ENCODE measurements at places on chromosomes 6 and 20.

DNA sequence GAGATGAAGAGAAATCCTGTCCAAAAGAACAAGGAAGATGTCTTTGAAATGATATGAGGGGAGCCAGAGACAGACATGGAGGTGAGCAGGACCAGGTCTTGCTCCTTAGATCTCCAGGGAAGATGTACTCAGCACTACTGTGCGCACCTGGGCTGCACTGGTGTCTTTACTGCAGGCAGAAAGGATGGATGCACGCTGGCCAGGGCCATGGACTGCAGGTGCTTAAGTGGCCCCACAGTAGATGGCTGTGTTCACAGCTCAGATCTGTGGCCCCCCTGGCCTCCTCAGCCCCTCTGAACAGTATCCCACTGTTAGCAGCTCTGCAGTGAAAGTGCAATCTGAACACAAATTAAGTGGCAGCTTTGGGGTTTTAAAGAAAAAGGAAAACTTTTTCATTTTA, 343.0 kb downstream of the NRN1 start:
- no peak for DNase-seq

DNA sequence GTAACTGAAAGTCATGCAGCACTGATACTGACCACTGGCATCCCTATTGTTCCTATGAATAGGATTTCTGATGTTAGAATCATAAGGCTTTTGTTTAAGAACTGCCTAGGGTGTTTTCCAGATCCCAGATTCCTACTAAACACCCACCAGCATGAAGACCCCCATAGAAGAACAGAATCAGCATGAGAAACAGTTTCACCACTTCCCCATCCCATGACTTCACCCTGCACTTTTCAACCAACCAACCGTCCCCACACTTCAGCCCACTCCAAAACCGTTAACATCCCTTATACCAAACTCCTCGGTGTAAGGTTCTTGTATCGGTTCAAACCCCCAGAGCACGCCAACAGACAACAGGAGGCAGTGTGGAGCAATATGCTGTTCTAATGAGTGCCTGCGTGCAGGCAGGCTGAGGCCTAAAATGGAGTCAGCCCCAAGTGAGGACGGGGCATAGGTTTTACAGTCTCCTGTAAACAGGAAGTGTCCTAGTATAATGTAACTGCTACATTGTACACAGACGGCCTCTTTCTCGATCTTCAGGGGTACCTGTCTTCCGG, 11.4 kb upstream of the SSTR4 start:
- no peak for DNase-seq

DNA sequence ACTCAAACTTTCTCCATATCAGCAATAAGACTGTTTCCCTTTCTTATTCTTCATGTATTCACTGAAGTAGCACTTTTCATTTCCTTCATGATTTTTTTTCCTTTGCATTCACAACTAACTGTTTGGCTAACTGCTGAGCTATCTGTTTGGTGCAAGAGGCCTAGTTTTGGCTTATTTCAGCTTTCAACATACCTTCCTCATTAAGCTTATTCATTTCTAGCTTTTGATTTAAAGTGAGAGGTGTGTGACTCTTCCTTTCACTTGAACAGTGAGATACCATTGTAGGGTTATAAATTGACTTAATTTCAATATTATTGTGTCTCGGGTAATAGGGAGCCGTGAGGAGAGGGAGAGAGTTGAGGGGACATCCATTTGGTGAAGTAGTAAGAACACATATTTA, 262.0 kb upstream of the PREP start:
- DNase-seq = no peak

GRCh38 chr6:35356391-35356790, 14.0 kb downstream of the PPARD start:
- DNase-seq = no peak

DNA sequence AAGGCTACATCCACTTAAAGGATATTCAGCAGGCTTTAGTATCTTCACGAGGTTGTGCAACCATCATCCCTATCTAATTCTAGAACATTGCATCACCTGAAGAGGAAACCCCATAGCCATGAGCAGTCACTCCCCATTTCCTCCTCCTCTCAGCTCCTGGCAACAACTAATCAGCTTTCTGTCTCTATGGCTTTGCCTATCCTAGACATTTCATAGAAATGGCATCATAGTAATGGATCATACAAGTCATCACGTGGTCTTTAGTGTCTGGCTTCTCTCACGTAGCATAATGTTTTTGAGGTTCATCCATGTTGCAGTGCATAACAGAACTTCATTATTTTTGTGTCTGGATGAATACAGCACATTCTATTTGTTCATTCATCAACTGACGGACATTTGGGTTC, 20.5 kb downstream of the SNAI1 start:
- DNase-seq = no peak

All from germinal center (tissue), 1 donor.